ENCODE measurements at places on chromosomes 2 and 18.

GRCh38 chr2:120809151-120809550, 73.5 kb downstream of the GLI2 start:
- DNase-seq: no peak

- no peak for DNase-seq
These were observed 110.0 kb downstream of the HDAC4 start for GRCh38 chr2:239290618-239291474.

GRCh38 chr18:77572537-77572936, 322.9 kb downstream of the GALR1 start:
- DNase-seq: no peak

DNA sequence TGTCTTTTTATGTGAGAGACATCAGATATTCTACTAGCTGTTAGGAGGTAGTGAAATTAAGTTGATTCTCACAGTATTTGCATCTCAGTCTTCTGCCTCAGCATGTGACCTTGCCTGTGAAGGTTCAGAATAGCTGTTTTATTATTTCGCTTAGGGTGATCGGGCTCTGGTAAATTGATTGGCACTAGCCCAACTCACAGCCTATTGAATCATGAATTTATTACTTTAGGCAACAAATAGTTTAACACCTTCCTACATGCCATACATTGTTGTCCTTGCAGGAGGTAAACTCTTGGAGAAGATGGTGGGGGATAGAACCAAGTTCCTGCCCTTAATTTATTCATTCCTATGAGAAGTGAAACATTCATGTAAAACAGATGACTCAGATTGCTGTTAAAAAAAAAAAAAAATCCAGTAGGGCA, 101.9 kb downstream of the GPD2 start:
- DNase-seq: no peak

- DNase-seq: no peak
These were observed 90.8 kb downstream of the FAM124B start for GRCh38 chr2:224310943-224311625.

DNA sequence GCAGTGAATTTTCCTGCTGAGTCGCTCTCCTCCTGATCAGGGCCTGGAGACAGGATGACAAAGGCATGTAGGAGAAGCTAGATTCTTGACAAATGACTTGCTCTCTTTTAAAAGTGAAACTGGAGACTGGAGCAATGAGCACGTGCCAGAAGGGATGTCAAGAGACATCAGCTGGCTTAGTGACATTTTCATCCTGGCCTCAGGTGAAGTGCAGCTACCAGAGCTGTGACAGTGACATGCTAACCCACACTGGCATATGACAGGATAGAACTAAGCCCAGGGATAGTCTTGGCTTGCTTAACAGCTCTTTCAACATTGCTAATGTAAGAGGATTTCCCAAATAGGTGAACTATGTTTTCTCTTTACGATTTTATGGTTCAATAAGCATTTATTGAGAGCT, 757.5 kb upstream of the DDX18 start:
- DNase-seq: no peak

DNA sequence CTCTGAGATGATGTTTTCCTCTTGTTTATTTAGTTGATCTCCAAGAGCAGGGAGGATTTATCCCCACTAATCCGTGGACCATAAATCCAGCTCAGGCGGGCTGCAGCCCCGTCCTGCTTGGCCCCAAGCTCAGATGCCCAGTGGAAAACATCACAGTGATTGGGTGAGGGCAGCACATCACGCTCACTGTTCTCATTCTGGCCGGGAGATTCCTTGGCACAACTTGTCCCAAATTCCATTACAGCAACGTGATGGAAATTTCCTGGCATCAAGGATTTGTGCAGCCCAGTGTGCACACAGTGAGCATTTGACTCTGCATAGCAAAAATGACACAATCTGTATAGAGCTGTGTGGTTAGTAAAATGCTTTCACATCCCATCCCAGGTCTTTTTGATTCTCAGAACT, 96.8 kb downstream of the VAPA start:
- no peak for DNase-seq

DNA sequence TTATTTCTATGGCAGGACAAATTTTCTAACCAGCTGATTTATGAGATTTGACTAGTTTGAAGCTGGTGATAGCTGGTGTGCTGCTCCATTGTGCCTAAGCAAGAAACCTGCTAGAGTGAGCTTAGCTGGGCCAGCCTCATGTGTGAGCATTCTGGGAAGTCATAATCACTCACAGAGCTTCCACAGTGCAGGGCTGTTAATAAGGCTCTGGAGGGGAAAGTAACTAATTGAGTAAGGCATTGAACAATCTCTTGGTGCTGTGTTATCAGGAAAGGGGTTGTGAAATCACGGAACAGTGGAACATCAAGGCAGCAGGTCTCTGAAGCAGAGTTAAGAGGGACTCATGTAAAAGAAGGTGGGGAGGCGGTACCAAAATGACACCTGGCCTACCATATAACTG, 772.6 kb downstream of the MBD2 start:
- no peak for DNase-seq

DNA sequence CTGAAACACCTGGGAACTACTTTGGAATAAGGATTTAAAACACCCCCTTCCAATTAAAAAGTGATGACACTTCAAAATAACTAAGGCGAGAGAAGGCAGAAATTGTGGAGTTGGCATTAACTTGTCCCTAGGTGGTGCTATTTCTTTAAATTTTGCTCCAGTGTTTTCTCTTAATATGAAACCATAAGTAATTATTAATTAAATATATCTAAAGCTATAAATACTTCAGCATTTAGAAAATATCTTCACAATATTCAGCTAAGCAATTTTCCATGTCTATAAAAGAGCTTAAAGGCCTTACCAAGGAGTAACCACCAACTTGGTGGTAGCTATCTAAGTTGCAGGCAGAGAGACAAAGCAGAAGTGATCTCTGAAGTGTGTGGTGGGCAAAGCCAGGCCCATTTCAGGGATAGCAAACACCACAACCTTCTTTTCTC, 186.8 kb upstream of the PGAP1 start:
- no peak for DNase-seq

DNA sequence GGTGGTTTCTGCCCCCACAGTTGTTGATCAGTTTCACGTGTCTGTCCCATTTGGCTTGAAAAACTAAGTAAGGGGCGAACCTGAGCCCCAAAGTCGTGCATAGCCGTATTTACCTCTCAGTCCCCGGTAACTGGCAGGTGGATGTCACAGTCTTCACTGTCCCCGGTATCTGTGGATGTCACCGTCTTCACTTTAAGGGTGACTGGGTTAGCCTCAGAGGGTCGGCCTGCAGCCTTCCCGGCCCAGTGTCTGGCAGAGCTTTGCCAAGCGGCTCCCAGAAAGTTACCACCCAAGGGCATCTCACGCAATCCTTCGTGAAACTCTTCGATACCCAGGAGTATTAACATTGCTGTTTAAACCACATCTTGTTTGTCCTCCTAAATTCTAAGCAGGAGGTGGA, 125.3 kb upstream of the CTDP1 start:
- DNase-seq: no peak

- DNase-seq: no peak
These were observed 63.3 kb upstream of the WDSUB1 start for GRCh38 chr2:159349674-159350299.

GRCh38 chr2:230908595-230909191, 16.3 kb downstream of the GPR55 start:
- no peak for DNase-seq

- no peak for DNase-seq
These were observed 33.8 kb downstream of the ACVR1 start for GRCh38 chr2:157842106-157842879.

DNA sequence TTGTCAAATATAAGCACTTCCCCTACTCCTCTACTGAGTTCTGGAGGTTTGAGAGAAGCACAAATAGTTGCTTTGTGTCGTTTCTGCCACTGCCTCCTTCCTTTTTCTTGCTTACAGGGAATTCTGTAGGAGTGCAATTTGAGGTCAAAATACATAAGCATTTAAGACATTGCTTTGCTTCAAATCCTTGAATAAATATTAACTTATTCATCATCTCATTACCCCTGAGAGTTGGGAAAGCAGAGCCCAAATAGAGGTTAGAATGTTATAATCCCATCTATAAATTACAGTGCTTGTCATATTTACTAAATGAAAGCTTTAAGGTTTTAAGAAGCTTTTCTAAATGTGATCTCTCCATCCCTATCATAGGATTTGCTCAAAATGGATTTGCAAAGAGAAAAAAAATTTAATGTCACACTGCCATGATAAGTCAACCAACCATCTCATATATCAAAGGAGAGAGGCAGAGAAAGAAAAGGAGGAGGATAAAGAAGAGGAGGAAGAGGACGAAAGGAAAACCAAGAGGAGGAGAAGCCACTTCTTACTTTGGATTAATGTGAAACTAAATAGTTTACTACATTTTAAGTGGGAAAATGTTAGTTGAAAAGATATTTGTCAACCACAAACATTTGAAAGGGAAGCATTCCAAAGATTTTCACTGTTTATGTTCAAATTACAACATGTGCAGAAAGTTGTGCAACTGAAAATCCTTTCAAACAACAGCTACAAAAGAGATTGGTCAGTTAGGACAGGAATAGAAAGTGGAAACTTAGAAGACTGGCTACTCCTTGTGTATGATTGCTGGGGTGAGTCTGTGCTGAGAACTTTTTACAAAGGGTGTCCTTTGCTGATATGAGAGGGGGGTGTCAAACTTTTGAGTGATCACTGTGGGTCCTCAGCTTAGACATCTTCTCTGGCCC, 277.3 kb upstream of the FN1 start:
- DNase-seq: no peak

GRCh38 chr2:45799679-45800381, 148.4 kb downstream of the PRKCE start:
- no peak for DNase-seq

GRCh38 chr18:2197946-2198345, 373.4 kb downstream of the METTL4 start:
- DNase-seq: no peak

DNA sequence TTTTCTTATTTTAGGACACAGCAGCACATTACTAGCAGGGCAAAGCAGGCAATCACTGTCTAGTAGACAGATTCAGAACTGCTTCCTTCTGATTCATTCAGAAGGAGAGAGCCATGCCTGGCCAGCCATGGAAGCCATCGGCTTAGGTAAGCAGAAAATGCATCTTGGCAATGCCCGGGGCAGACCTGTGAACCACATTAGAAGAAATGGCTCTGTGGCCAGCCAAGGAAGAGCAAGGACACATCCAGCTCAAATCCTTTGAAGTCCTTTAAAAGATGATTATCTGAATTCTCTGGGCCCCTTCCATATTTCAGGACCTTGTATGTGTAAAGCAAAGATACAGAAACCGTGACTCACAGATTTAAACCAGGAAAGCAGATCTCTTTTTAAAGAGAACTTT, 227.4 kb downstream of the PID1 start:
- no peak for DNase-seq

- DNase-seq: no peak
These were observed 71.5 kb upstream of the TTC39C start for GRCh38 chr18:23943104-23943503.

GRCh38 chr2:207993151-207993763, 32.1 kb downstream of the PLEKHM3 start:
- no peak for DNase-seq

DNA sequence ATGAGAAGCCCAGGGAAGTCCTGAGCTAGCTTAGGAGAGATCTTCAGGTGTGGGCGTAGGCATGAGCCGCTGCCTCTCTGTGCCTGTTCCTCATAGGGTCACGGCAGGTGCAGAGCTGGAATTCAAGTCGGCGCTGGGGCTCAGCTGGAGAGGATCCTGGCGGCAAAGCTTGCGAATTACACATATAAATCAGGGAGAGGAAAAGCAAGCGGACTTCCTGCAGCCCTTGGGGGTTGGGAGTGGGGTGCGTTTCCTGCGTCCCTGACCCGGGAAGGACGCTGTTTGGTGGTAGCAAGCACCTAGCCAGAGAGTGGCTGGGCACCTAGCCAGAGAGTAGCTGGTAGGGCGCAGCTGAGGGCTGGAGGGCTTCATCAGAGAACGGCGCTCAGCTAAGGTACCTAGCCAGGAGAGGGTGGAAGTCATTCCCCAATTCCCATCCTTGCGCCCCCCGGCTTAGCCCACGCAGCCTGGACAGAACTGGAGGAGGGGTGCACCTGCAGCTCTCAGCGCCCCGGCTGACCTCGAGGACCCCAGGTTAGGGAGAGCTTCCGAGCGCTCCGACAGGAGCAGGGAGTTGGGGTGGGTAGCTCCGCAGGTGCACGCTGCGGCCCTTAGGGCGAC, 459 bp upstream of the EFR3B start:
- peak; percentile 24 for DNase-seq

- DNase-seq: no peak
These were observed 87.7 kb upstream of the CXCR4 start for GRCh38 chr2:136205615-136206014.

DNA sequence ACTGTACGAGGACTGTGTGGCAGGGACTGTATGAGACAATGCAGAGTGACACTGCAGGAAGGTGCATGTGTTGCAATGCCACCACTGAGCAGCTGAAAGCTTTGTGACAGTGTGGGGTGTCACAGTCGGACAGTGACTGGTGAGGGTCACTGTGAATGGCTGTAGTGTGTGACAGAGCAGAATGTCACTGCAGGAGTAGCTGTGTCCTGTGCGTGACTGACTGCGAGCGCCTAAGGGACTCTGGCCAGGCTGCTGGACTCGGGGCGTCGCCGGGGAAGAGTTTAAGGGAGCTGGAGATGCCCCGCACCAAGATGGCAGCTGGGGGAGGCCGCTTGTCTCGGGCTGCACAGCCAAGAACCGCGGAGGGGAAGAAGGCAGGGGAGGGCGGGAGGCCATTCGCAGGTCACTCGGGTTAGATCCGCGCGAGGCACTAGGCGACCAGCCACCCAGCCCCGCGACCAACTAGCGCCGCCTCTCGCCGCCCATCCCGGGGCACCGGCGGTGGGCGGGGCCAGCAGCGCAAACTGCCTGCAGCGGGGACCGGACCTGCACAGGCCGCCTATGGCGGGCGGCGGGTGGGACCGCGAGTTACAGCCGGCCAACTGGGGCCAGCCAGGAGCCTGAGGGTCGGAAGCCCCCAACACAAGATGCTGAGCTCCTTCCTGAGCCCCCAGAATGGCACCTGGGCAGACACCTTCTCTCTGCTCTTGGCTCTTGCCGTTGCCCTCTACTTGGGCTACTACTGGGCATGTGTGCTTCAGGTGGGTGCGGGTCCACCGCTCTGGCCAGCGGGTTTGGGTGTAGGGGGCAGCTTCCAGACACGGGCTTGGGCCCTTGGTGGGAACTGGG, at the start of gene ABHD1:
TSS of gene ABHD1 (plus strand) at position 514 of the 849 bp plus-strand sequence. CDS start at position 648, 134 bp downstream.
- DNase-seq: peak; percentile 54

DNA sequence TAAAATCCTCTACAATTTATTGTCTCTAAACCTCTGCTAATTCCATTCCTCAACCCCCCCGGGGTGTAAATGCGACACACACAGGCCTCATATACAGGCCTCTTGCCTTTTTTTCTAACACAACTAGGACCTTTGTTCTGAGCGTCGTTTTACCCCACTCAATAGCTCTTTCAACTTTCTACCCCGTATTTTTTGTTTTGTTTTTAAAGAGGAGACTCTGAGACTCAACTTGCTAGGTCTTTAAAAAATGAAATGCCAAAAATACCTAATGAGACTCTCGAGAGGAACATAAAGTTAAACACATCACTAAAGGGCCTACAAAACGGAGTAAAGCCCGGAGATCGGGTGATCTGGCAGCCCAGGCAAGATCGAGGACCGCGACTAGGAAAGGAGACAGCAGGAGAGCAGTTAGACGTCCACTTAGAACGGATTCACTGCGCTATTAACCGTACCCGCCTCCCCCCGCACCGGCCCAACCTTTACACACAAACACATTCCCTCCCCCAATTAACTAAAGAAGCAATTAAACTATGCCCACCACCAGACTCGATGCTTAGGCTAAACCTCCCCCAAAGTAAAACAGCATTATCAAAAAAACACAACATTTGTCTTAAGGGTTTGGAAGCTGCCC, 1.7 kb downstream of the TRIP12 start:
- peak; percentile 20 for DNase-seq

Data from T follicular helper cell (primary cell).